ENCODE measurements at places on chromosomes 6 and 20.
A peak's percentile ranks its signal among the peaks of the same experiment; 100 is the strongest.

DNA sequence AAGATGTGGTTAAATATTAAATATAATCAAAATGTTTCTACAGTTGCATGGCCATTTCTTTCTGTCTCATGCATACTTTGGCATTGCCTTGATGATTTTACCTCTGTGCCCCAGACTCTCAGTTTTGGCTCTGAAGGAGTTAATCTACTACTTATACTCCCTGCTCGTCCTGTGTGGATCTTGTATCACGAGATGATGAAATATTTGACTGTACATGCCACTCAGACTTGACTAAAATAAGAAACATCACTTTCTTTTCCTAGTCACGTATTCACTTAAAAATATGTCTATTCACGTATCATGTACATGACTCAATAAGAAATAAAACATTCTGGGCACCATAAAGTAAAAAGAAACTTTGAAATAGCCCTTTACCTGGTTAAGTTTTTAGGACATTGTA lies 397.7 kb downstream of the RFPL4B start:
- DNase-seq = no peak

DNA sequence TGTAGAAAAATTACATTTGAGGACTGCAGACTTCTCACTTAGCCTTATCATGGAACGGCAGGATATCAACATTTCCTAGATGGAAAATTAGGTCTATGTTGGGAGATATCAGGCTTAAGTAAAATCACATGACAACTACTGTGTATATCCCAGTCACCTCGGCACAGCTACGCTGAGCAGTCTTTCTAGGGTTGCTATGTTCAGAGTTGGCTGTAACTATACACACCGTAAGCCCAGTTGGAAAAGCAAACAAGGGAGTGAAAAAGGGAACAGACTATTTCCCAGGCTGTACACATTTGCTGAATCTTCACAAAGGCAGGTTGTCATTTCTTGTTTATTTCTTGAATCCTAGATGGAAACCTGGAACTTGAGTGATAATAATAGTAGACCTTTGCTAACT lies 80.7 kb upstream of the PTPRK start:
- DNase-seq = no peak

DNA sequence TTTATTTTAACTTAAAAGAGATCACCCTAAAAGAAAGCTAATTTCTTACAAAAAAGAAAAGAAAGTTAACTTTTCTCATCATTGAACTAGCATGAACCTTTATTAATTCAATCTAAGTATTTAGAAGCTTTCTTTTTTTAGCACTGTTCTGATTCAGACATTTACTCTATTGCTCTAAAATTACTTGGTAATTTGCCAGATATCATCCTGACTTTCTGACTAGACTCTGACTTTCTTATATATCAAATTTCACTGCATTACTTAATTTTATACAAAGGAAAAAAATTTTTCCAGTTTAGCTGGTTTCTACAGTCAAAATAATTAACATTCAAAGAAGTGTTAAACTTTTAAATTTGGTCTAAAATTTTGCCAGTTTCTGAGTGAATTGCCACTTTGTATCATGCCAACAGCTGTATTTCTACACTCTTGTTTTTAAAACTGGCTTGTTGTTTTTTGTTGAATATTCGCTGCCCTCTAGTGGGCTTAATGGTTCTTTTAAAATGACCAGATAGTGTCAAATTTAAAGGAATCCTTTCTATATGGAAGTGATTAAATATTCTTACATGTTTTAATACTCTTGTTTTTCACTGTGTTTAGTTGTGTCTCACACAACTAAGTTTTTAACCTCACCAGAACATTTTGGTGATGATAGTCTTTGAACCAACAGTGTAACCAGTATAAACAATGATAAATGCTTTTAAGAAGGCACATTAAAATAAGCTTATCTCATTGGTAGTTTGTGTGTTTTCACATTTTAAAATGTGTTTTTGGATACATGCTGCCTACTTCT lies 102.0 kb downstream of the POPDC3 start:
- DNase-seq = no peak

DNA sequence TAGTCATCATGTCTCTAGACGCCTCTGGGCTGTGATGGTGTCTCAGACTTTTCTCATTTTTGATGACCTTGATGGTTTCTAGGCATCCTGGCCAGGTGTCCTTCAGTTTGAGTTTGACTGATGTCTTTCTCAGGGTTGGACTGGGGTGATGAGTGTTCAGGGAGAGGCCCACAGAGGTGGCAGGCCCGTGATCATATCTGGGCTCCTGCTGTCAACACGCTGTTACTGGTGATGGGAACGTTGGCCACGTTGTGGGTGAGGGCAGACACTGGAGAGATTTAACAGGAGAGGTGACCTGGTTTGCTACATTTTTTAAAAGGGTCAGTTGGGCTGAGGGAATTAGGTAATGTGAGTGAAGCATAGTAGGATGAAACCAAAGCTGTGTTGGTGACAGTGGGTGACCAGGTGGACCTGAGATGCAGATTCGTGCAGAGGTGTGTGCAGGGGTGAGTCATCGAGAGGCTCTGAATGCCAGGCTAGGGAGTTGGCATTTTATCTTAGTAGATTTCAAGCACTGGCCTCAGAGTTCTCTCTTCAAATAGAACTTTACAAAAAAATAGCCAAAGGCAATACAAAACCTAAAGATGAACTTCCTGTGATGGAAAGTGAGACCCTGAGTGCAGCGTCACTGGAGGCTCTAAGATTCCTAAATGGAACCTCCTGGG lies 174.1 kb downstream of the CDH26 start:
- DNase-seq = peak; percentile 67

GRCh38 chr6:35543459-35544193 lies 30.9 kb upstream of the TULP1 start:
- no peak for DNase-seq

GRCh38 chr6:43893073-43893472 lies 123.1 kb downstream of the VEGFA start:
- DNase-seq = no peak

DNA sequence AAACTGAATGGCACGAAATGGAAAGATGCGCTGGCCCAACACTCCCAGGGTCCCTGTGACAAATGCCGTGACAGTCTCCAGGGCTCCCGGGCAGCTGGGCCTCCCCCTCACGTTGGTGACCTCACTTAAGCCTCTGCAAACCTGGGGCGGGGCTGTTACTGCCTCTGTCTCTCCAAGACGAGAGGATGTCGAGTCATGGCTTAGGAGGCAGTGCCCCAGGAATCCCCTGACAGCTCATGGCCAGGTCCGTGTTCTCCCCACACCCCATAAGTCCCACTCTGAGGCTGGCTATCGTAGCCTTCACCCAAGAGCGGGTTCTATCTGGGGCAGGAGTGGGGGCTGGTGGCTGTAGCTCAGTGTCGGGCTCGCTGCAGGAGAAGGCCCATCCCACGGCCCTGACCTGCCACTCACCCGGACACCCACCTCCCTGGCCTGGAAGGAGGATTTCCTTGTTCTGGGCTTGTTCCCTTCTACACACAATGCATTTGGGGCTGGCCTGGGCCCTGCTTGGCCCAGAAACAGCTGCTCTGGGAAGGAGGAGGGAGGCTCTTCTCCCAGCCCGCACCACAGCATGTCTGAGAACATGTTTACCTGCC lies 5.6 kb upstream of the RPS21 start:
- DNase-seq = peak; percentile 89

GRCh38 chr6:152071318-152071717 lies 263.8 kb downstream of the ESR1 start:
- no peak for DNase-seq

DNA sequence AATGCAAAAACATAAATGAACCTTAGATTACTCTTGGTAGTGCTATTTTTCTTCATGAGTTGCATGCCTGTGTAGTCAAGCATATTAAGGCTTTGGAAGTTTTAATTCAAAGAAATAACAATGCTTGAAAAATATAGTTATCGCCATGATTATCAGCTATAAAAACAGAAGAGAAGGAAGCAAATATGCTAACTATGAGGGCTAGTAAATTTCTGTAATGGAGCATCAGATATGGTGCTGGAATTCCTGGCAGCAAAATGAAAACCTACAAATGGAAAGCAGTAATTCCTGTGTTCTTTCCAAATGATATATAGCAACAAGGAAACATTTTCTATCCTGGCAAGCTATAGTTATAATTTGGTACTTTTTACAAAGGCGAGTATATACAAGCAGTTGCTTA lies 29.7 kb downstream of the DOP1A start:
- DNase-seq = no peak

DNA sequence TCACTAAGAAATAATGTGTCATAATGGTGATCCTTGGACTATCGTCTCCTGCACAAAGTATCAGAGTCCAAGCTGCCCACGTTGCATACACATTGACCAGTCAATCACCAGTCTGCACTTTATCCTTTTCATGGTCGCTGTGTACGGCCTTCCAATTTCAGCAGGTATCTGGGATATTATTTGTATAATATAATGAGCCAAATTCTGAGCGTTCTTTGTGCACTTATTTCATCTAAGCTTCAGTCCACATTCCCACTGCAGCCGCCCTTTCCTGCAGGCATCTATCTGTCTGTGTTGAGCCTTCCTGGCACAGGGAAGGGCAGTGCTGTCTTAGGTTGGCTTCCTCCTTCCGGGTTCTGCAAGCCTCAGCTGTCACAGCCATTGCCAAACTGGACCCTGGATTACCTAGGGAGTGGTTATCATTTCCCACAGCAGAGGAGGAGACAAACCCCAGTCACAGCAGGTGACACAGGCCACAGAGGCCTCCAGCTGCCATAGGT lies 174.3 kb downstream of the TTLL2 start:
- DNase-seq = no peak

DNA sequence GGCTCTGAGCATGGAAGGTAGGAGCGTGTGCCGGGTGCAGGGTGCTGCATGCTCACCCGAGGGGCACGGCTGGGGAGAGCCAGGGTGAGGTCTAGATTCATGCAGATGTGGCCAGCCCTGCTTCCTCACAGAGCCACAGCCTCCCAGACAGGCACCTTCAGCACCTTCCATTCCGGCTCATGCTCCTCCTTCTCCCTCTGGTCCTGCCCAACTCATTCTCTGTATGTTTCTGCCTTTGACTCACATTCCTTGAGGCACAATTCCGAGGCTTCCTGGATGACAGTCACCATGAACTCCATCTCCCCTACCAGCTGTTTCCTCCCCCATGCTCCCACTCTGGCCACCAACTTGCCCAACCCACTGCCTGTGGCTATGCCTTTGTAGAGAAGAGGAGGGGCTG lies 35.4 kb downstream of the DACT2 start:
- DNase-seq = no peak

DNA sequence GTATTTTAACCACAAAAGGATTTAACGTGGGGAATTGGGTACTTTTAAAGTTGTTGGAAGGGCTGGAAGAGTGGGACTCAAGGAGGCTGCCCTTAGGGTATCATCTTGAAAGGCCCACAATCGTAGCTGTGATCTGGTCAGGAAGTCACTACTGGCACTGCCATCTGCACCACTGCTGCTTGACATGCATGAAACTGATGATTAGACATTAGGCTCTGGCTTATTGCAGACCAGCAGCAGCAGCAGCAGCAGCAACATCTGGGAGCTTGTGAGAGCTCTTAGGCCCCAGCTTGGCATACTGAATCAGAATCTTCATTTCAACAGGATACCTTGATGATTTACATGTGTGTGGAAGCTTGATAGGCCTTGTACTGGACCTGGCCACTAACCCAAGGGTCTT lies 68.6 kb downstream of the PHF20 start:
- peak; percentile 42 for DNase-seq

GRCh38 chr20:46291401-46291800 lies 16.9 kb downstream of the CDH22 start:
- DNase-seq = no peak

DNA sequence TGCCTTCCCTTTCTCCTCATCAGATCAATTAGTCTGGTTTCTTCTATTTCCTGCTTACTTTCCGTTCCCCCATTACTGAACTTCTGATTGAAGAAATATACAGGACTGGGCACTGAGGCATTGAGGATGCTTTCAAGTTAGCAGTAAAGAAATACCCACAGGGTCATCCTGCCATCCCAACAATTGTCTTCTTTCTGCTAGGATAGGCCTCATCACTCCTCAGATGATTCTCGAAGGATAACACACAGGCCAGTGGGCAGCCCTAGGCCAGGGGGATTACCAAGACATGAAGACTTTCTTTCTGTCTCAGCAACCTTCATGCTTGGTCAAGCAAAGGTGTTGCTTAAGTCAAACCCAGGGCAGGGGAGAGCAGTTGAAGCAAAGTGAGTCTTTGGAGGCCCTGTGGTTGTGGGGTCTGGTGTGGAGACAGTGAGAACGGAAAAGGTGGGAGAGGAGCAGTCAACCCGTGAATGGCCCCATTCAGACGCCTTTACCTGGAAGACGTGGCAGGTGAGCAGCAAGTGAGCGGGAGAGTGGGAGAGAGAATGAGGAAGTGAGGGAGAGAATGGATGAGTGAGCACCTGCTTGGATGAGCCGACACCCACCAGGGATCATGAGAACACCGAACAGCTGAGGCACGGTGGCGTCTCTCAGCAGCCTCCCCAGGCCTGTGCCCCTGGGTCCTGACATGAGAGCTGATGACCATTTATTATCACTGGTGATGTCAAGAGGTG lies 462.9 kb downstream of the PREX1 start:
- no peak for DNase-seq

- DNase-seq = no peak
Measured at GRCh38 chr6:29011276-29011734, 6.2 kb upstream of the ZNF311 start.

GRCh38 chr20:46900826-46901225 lies 6.2 kb downstream of the EYA2 start:
- no peak for DNase-seq

- DNase-seq = no peak
Measured at GRCh38 chr6:153063936-153064335, 61.4 kb upstream of the MTRF1L start.

DNA sequence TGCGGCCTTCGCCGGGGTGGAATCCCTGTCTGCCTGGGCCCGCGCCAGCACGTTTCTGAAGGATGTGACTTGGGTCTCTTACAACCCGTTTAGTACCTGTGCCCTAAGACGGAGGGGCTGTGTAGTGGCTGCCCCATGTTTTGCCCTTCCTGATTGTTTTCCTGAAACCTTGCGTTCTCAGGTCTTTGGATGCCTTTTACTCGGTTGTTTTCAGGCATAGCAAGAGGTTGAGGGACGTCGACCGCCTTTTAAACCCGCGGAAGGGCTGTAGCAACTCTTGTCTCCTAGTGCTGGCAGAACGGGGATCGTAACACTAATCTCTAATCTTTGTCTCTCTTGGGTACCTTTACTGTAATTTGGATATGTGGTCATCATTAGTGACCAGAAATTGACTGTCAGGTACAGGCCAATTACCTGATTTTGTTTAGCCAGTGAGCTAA lies 706 bp upstream of the NANP start:
- no peak for DNase-seq

- DNase-seq = no peak
Measured at GRCh38 chr20:49675368-49676151, 38.1 kb downstream of the B4GALT5 start.

GRCh38 chr6:22149501-22150367 lies 147.1 kb downstream of the PRL start:
- DNase-seq = no peak

DNA sequence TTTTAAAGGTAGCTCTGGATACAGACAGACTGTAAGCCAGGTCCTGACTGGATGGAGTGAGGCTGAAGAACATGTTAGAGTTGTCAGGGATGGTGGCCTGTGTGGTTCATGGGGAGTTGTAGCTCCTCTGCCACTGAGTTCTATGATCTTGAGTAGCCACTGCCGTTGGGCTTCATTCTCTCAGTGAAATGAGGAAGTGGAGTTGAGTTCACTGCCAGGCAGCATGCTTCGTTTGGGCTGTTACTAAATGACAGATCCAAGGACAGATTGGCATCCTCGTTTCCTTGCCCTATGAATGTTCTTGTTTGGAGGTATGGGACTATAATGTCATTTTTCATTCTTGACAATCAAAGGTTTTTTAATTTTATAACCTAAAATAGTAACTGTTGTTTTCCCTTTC lies 37.2 kb downstream of the SCAND1 start:
- DNase-seq = no peak
